Heart left ventricle (tissue), 16 donors: ENCODE measurements at places on chromosomes 16 and 17. TPM values are rescaled to one million over a fixed set of nuclear protein-coding genes. Genes with fewer than 3 reads are reported as not detected.

CETP gene
- total RNA-seq, result 0.23 TPM

TP53TG3 gene
- total RNA-seq, result not detected

RHBDL3 gene
- total RNA-seq, result 2.0 TPM

SDR42E2 gene
- not detected for total RNA-seq

SPDYE4 gene
- total RNA-seq, result not detected

PRCD gene
- 3.0 TPM for total RNA-seq

DHRS7C gene
- 23.4 TPM for total RNA-seq

C17orf50 gene
- total RNA-seq, result not detected

GDPD3 gene
- total RNA-seq, result 0.56 TPM

DPEP2 gene
- total RNA-seq, result 0.64 TPM

KRT32 gene
- total RNA-seq, result not detected

ZNF771 gene
- total RNA-seq, result 5.2 TPM
